Activated naive CD4-positive, alpha-beta T cell treated with anti-CD3 and anti-CD28 coated beads, Interleukin-2, amount 50 U/mL, for 16 hours (primary cell): ENCODE measurements at places on chromosomes 2 and 18.

DNA sequence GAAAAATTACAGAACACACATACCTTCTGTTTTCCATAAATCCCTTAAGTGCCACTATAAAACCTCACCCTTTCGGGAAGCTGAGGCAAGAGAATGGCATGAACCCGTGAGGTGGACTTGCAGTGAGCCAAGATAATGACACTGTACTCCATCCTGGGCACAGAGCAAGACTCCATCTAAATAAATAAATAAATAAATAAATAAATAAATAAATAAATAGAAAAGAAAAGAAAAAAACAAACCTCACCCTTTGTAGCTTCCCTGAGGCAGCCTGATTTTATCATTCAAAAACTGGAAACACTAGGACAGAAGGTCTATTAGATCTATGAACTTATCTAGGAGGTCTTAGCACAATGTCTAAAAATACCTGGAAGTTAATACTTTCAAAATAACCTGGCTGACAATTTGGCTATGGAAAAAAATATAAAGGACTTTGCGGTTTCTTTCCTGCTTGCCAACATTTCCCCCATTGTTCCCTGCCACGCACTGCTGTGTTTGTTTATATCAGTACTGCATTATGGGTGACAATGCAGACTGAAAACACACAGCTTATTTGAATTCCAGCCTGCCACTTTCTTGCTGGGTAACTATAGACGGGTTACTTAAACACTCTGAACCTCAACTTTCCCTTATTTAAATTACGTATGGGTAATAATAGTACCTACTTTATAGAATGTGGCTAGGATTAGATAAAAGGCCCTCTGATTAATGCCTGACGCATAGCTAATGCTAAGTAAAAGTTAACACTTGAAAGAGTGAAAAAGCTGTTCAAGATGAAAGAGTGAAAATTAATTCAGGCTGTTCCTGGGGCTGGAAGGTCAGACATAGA, 313.0 kb downstream of the RDH14 start:
- DNase-seq = no peak

- DNase-seq = no peak
Measured at GRCh38 chr18:8795586-8796325, 90.4 kb downstream of the MTCL1 start.

DNA sequence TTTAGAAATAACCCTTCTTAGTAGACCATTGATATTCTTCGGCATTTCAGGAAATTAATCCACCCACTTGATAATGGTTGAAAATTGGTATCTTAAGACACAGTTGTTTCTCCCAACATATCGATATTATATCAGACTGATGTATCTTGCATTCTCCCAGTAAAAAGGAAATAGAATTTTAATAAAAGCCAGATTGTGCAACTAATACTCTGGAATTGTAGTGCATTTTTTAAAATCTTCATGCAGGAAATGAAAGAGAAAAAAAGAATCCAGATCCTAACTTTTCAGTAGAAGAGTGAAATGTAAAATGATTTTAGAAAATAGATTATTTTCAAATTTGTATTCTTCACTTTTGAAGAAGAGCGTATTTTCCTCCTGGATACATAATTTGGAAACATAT, 1168.4 kb downstream of the DPP10 start:
- no peak for DNase-seq

- no peak for DNase-seq
Measured at GRCh38 chr2:30866974-30867373, 59.7 kb upstream of the CAPN13 start.

DNA sequence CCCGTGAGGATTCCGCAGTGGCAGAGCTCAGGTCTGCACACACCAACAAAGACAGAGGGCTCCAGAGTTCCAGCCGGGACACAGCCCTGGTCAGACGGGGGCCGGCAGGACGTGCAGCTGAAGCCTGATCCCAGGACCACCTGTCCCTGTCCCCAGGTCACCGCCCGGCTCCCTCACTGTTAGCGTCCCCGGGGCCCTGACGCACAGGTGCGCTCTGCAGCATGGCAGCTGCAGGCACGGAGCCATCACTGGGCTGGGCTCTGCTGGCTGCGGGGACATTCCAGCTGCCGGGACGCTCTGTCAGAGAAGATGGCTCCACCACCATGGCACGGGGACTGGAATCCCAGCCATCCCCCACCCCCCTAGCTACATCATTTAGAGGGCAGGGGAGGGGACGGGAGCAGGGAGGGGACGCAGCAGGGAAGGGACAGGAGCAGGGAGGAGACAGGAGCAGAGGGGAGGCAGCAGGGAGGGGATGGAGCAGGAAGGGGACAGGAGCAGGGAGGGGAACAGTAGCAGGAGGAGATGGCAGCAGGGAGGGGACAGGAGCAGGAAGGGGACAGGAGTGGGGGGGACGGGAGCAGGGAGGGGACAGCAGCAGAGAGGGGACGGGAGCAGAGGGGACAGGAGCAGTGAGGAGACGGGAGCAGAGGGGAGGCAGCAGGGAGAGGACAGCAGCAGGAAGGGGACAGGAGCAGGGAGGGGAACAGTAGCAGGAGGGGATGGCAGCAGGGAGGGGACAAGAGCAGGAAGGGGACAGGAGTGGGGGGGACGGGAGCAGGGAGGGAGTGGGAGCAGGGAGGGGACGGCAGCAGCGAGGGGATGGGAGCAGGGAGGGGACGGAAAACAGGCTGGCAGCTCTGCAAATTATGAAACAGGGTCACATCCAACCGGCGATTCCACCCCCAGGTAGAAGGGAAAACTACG, 39.8 kb downstream of the SLC66A2 start:
- no peak for DNase-seq

DNA sequence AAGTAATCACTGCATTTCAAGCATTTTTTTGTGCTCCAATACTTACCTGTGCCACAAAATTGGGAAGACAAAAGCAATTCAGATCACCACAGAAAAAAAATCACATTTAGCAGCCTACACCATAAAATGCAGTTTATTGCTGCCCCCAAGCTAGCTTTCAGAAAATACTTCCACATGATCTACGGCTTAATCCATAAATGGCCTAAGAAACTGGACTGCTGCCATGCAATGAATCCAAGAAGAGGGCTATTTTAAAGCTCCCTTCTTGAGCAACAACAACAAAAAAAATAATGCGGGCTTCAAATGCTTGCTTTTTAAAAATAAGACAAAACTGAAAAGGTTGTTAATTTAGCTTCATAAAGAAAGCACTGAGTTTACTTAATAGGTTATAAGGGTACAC, 272.3 kb downstream of the RAD51AP2 start:
- no peak for DNase-seq
